ENCODE measurements at places on chromosomes 7 and 10.

DNA sequence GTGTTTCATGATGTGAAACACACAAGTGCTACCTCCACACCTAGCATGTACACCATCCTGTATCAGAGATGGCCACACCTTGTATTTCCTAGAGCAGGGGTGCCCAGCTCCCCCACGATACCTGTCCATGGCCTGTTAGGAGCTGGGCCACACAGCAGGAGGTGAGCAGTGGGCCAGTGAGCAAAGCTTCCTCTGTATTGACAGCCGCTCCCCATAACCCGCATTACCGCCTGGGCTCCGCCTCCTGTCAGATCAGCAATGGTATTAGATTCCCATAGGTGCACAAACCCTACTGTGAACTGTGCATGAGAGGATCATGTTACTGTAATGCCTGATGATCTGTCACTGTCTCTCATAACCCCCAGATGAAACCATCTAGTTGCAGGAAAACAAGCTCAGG lies 145.6 kb upstream of the RNF32 start:
- H3K27me3 ChIP-seq = no peaks in the 10 kb centered on the region
- no peaks in the 10 kb centered on the region for H3K4me1 ChIP-seq

- DNase-seq = no peak
- H3K4me3 ChIP-seq = no peak overlapping the region
- H3K27ac ChIP-seq = no peak overlapping the region
- H3K36me3 ChIP-seq = no peaks in the 10 kb centered on the region
- no peaks in the 10 kb centered on the region for H3K27me3 ChIP-seq
- H3K4me1 ChIP-seq = no peaks in the 10 kb centered on the region
These were observed 533.8 kb upstream of the DPP6 start for GRCh38 chr7:153518201-153518984.

DNA sequence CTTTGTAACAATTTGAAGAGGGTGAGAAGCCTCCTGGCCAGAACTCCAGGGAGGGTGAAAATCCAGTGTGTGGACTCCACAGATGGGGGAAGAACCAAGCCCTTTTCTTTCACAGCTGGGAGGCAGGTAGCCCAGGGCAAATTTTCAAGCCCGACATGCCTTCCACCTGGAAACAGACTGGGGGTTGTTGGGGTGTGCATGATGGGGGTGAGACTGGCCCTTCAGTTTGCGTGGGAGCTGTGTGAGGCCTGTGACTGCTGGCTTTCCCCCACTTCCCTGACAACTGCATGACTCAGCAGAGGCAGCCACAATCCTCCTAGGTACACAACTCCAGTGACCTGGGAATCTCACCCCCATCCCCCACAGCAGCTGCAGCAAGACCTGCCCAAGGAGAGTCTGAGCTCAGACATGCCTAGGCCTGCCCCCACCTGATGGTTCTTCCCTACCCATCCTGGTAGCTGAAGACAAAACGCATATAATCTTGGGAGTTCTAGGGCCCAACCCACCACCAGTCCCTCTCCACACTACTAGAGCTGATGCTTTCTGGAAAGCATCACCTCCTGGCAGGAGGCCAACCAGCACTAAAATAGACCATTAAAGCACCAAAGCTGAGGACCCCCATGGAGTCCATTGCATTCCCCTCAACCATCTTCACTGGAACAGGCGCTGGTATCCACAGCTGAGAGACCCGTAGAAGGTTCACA lies 445.4 kb downstream of the TFEC start:
- H3K27me3 ChIP-seq = no peaks in the 10 kb centered on the region
- H3K36me3 ChIP-seq = no peaks in the 10 kb centered on the region
- H3K4me3 ChIP-seq = no peak overlapping the region
- no peak overlapping the region for H3K27ac ChIP-seq
- no peak for DNase-seq
- no peaks in the 10 kb centered on the region for H3K4me1 ChIP-seq

DNA sequence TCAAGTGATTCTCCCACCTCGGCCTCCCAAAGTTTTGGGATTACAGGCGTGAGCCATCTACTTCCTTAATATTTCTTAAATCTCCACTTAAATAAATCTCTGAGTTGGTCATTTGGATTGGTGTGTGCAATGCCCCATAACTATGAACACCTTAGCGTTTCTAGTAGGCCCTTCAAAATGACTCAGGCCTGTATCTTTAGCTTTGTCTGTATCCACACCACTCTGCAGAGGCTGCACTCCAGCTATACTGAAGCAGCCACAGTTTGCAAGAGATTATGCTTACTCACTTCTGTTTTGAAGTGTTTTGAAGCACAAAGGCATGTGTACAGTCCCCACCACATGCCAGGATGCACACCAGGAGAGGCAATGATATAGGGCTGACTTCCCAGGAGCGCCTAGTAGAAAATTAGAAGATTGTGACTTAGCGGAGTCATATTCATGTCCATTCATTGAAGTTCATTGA lies 2.4 kb upstream of the ST7 start:
- no peaks in the 10 kb centered on the region for H3K36me3 ChIP-seq
- H3K27ac ChIP-seq = no peak overlapping the region
- no peak overlapping the region for H3K4me3 ChIP-seq
- H3K27me3 ChIP-seq = no peaks in the 10 kb centered on the region
- H3K4me1 ChIP-seq = peaks cover 12% of the 10 kb centered on the region

Data from large intestine (tissue), 12 donors.